CD4-positive, alpha-beta T cell treated with Interleukin-4 for 1 hour (primary cell): ENCODE measurements at places on chromosomes 2 and 18.

DNA sequence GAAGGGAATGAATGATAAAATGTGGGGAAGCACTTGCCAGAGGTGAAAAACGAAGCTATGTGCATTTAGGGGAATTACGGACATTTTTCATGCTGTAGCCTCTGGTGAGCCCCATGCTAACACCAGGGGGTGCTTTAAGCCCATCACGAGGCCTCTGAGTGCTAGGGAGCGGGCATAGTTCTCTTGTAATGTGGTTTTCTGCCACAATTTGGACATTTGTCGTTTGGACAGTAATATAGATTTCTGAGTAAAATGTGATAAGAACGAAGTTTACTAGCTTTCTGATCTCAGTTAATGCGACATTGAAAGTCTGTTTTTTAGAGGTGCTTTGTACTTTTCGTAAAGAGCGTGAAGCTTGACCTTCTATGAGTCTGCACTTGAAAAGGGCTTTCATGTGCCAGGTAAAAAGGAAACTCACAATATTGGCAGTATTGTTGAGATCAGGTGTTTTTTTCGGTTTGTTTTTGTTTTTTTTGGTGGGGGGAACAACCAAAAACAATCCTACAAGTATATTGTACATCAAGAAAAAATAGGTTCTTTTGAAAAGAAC lies 50.6 kb downstream of the TRAF3IP1 start:
- peak; percentile 63 for DNase-seq

- no peak for DNase-seq
Observed at GRCh38 chr2:52264488-52264887, 1232.6 kb upstream of the NRXN1 start.

GRCh38 chr2:240319855-240320203 lies 115.6 kb upstream of the GPC1 start:
- no peak for DNase-seq

- no peak for DNase-seq
Observed at GRCh38 chr18:841647-842370, 29.8 kb upstream of the YES1 start.

GRCh38 chr2:232781765-232782164 lies 5.4 kb upstream of the KCNJ13 start:
- DNase-seq: peak; percentile 35

- no peak for DNase-seq
Observed at GRCh38 chr2:19462256-19462645, 103.8 kb upstream of the OSR1 start.
